ENCODE measurements at places on chromosomes 2 and 18. TPM values are rescaled to one million over a fixed set of nuclear protein-coding genes. Genes with fewer than 3 reads are reported as not detected.

GRCh38 chr2:88827821-88828220, 136.3 kb downstream of the RPIA start:
- no peak for DNase-seq

DNA sequence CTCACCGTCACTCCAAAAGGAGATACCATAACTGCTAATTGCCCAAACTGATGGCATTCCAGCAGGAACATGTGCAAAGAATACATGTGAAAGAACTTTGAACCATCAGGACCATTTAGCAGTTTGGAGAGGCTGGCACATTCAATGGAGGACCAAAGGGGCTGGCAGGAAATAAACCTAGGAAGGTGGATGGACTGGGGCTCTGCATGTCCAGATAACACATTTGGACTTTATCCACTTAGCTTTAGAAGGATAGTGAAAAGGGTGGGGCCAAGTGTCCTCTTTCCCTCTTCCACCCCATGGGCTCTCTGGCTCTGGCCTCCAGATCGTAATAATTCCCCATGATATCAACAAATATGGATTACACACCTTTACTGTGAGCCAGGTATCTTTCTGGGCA, 80.0 kb upstream of the STPG4 start:
- DNase-seq: no peak

DNA sequence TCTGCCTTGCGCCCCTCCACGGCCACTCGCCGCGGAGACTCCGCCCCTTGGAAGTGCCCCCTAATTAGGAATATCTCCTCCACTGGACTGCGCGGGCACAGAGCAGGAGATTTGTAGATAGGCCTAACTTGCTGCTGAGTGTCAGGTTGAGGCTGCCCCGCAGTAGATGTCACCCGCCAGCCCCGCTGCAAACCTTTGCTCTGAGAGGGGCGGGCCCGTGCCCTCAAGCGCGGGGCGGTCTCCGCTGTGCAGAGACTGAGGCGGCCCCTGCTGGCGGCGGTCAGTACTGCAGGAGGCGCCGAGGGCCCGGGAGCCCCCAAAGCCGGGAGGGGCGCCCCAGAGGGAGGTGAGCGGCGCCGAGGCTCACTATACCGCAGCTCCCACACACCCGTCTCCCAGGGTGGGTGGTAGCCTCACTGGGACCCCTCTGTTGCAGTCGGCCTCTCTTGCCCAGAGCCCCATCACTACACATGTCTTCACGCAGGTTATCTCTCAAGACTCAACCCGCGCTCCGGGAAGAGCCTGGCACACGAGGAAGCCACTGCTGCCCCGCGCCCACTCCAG, 2.9 kb upstream of the NEURL3 start:
- no peak for DNase-seq

GRCh38 chr2:156590085-156590739, 154.0 kb downstream of the GPD2 start:
- no peak for DNase-seq

DNA sequence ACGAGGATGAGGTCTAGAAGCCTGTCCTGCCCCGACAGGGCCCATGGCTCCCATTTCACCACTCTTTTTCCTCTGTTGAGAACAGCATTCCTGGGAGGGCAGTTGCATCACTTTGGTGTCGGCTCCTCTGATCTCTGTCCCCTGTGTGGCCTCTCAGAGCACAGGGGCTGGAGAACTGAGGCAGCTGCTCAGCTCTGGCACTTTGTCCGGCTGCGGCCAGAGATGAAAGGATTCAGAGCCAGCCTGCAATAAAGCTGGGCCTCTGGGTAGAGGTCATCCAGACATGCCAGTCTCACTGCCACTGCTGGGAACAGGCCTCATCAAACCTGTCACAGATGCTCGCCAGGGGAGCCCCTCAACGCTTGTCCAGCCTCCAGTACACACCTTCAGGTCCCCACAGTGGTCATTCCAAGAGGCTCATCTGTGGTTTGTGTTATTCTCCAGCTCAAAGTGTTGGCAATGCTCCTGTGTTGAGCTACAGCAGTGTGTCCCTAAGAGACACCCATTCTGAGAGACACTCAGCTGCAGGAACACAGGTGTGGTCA, 13.1 kb upstream of the ROCK2 start:
- no peak for DNase-seq

DNA sequence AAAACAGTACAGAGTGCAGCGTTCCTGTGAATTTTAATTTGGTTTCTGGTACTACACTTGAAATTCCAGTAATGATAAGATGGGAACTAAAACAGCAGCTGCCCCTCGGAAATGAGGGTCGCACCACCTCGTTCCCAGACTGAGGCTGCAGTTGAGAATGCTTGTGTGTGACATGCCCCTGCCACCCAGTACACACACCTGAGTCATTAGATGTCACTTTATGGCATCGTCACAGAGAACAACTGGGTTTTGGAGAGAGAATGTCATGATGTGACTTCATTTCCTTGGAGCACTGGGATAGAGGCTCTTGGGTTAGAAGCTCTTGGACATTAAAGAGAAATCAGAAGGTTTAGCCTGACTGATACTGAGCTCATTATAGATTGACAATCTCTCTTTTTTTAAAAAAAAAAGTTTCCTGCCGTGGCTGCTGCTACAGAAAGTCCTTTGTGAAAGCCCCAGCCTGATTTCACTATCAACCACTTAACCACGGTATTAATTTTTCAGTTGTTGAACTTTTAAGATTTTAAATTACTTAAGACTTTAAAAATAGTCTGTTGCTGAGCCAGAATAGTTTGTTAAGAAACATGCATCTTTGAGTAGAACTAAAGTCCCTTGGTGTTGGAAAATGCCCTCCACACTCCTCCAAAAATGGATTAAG, 24.5 kb downstream of the BCL2L11 start:
- no peak for DNase-seq

- DNase-seq: no peak
Measured at GRCh38 chr2:191126386-191127085, 24.3 kb downstream of the STAT4 start.

DNA sequence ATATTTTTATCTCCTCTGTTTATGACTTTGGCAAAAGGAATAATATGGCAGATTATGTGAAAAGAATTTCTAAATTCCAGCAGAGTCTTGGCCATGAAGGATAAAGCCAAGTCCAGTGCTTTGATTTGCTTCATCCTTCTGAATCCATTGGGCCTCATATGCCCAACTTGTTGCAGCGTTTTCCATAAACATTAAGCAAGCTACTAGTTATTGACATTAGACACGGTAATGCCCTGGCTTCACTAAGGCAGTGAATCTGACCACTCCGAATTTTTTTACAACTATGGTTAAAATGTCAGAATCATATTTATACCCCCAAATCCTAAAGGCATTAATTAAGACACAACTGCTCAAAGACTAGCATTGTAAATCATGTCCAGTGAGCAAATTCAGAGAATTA, 79.8 kb downstream of the MAPRE2 start:
- no peak for DNase-seq

- no peak for DNase-seq
Measured at GRCh38 chr2:80700961-80701360, 396.4 kb upstream of the LRRTM1 start.

- no peak for DNase-seq
Measured at GRCh38 chr2:30139131-30139870, 7.5 kb upstream of the YPEL5 start.

DNA sequence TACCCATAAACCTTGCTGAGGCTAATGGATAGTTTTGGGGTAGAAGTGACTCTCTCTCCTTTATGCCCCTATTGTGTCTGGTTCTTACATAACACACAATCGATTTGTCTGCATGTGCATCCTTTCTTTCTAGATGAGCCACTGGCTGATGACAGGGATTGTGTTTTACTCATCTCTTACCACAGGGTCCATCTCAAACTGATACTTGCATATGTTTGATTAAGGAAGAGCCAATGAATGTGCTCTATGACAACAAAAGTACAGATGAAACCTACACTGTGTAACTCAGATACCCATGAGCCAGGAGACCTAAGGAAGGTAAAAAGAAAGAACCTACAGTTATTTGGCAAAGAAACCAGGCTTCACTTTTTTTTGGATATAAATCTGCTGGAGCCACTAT, 13.2 kb upstream of the BZW1 start:
- DNase-seq: no peak

GRCh38 chr2:28406276-28407096, 13.8 kb downstream of the FOSL2 start:
- DNase-seq: no peak

DNA sequence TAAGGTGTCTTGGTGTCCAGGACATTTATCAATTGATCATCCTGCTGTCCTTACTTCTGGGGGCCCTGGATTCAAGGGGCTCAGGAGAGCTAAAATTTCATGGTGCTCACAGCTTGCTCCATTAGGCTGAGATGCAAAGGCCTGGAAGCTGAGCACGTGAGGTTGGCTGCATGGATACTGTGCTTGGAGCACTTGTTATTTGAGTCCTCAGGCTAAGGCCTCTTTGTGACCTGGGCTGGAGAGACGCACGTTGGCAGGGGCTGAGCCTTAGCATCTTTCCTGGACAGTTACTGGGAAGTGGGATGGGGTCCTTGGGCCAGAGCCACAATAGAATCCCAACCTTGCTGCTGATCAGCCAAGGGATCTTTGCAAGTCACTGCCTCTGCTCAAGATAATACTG, 151.2 kb upstream of the HS6ST1 start:
- no peak for DNase-seq

DNA sequence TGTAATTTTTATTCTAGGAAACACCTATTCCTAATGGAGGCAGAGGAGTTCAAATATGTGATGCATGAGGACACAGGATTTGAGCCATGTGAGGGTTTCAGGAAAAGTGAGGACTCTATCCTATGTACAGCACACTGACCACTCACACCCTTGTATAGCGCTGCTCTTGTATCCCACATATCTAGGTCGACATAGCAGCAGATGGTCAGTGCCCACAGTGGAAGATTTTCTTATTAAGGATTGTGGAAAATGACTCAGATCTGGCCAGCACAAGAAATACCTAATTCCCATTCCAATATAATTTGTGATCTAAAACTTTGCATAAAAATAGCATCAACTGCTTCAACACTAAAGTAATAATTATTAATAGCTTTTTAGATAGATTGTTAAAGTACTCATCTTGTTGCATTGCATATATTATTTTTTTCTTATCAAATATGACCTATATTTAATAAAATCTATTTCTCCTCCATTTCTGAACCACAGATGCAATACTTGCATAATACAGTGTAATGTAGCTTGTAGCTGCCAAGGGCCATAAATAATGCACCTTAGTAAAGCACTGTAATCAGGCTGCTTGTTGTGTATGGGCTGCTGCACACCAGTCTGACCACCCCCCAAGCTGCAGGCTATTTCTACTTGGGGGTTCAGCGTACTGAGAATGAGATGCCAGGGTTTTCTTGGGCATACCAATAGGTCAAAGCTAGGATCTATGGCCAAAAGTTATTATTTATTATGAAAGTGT, 442.2 kb upstream of the CWC22 start:
- DNase-seq: no peak

Gene KCNS3
- polyA plus RNA-seq: 7.5 TPM

Gene AQP12A
- polyA plus RNA-seq: 1.6 TPM

Gene GPBAR1
- polyA plus RNA-seq: 1.8 TPM

Gene ANKRD30BL
- polyA plus RNA-seq: 1.6 TPM

Gene GALNT13
- polyA plus RNA-seq: 2.2 TPM

Gene FBLN7
- polyA plus RNA-seq: 14.9 TPM

Gene FAM136A
- 34.4 TPM for polyA plus RNA-seq

Gene C2orf80
- polyA plus RNA-seq: not detected

All from left renal pelvis (tissue), 4 donors.